ENCODE measurements at places on chromosomes 2 and 18.

- DNase-seq: no peak
Observed at GRCh38 chr18:49274188-49274714, 186.2 kb downstream of the DYM start.

DNA sequence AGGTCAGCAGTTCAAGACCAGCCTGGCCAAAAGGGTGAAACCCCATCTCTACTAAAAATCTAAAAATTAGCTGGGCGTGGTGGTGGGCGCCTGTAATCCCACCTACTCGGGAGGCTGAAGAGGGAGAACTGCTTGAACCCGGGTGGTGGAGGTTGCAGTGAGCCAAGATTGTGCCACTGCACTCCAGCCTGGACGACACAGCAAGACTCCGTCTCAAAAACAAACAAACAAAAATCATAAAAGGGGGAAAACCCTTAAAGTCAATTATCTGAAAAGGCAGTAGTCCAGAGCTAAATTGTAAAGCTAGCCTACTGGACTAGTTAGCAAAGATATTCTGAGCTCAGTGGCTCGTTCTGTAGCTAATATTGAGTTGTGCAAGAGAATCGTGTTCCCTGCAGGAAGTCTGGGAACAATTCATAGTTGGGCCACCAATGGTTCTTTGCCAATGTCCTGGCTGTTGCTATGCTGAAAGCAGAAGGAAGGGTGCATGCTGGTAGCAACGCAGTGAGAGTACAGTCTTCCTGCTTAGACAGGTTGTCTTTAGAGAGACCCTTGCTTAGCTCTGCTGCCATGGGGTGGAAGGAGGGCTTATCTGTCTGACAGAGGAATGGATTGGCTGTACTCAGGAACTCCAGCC is 4.3 kb downstream of the TGOLN2 start:
- DNase-seq: no peak

GRCh38 chr2:18804536-18804935 is 215.2 kb upstream of the NT5C1B start:
- no peak for DNase-seq

DNA sequence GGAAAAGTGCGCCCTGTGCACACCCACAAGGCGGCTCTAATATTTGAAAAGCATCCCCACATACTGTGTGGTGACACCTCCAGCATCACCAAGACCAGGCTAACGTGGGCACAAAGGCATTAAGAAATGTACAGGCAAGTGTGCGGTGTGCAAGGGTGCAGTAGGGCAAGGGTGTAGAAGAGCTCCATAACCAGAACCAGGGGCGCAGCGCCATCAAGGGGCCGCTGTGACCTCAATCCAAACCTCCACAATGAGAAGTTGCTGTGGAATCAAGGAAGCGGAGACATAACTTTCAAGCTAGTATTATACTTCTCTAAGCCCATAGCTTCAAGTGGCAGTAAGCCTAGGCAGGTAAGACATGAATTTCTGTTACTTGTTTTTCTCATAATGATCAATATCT is 13.0 kb downstream of the L3MBTL4 start:
- no peak for DNase-seq

- no peak for DNase-seq
Observed at GRCh38 chr18:11581286-11581685, 28.1 kb upstream of the SLC35G4 start.

DNA sequence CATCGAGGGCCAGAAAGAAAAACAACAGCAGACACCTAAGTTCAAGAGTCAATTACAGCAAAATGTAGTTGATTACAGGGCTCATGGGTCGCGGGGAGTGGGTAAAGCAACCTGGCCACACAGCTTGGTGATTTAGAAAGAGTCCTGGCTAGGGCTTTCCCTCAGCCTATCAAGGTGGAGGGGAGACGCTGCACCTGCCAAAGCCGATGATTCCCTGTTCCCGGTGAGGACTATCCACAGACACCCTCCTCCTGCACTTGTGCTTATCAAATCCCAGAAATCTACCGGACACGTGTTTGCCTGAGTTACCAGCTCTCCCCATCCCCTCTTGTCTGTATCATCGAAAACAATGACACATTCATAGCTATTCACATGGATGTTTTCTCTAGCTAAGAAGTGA is 7.0 kb upstream of the SOX11 start:
- DNase-seq: no peak

DNA sequence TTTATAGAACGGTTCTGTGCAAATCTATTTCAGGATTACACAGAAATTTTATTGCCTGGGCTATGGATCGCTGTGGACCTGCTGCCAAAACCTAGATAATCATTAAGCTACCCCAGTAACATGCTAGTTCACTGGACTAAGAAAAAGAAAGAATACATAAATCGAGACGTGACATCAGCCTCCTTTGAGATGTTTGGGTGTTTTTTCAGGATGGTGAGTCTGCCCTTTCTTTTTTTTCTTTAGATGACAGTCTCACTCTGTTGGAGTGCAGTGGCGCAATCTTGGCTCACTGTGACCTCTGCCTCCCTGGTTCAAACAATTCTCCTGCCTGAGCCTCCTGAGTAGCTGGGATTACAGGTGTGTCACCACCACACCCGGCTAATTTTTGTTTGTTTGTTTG is 52.0 kb downstream of the FHOD3 start:
- no peak for DNase-seq

DNA sequence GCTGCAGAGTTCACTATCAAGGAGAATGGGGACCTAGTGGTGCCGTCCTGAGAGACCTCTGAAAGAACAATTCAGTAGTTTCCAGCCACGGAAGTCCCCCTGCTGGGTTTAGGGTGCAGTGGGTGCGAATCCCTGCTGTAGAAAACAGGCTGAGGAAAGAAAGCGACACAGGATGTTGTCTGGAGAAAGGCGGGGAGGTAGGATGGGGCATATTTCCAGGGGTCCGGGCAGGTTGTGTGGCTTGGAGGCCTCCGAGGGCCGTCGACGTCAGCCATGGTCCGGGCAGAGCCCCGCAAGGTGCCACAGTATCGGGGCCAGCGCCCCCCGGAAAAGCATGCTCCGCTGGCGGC is 807 bp upstream of the CREB1 start:
- no peak for DNase-seq
